ENCODE measurements at places on chromosomes 2 and 18.

DNA sequence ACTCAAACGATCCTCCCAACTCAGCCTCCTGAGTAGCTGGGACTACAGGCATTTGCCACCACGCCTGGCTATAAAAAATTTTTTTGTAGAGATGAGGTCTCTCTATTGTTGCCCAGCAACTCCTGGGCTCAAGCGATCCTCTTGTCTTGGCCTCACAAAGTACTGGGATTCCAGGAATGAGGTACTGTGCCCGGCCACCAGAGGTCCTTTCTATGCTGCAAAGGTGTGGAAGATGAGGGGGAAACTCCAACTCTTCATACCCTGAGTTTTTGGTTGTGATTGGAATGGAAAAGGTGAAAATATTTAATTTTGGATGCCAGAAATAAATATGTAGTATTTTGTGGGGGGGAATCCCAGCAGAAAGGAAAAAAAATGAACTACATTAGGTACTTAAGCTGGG lies 36.0 kb downstream of the MRPL33 start:
- peak; percentile 41 for DNase-seq

GRCh38 chr2:211070547-211070946 lies 514.1 kb downstream of the CPS1 start:
- DNase-seq, result no peak

DNA sequence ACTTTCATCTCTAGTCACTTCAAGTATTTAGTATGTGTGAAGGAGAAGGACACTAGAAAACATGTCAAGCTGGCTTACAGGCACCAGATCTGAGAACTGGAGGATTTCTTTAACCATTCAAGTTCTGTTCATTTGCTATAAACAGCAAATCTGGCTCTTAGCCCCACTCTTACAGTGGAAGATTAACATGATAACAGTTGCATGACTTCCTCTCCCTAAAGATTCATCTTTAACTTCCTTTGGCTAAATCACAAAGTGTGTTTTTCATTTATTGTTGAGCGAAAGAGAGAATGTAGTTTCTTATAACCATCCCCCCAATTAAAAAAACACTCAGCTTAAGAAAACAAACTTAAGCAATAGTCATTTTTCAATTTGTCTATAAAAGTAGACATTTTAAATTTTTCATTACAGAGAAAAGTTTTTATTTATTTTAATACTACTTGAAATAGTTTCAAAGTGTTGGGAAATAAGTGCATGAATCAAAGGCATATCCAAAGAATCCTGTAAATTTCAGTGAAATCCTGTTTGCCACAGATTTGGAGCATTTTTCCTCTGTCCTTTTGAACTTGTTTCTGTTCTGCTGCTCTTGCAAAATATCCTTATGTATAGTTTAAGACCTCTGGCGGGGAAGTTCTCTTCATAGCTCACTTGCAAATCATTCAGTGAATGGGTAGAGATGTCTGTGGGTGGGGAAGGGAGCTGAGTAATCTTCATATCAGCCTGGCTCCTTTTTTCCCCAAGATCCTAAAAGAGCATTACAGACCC lies 241.0 kb upstream of the RBBP8 start:
- peak; percentile 68 for DNase-seq

- DNase-seq, result peak; percentile 28
Measured at GRCh38 chr2:84830095-84830494, 50.8 kb downstream of the TRABD2A start.

- DNase-seq, result no peak
Measured at GRCh38 chr2:241866790-241867645, 2.5 kb upstream of the RTP5 start.

- DNase-seq, result peak; percentile 31
Measured at GRCh38 chr2:215401896-215402379, 33.9 kb downstream of the FN1 start.

DNA sequence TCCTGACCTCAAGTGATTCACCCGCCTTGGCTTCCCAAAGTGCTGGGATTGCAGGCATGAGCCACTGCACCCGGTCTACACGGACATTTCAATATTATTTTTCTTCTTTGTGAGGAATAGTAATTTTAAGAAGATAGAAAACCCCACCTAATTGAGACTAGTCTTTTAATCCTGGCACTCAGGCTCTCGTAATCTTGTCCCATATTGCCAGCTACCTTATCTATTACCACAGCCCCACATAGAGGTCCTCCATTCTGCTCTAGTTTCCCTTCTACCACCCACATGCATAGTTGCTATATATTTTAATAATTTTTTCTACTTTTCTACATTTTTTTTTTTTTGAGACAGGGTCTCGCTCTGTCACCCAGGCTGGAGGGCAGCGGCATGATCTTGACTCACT lies 9.5 kb upstream of the USP14 start:
- no peak for DNase-seq

- no peak for DNase-seq
Measured at GRCh38 chr2:211055438-211055837, 499.0 kb downstream of the CPS1 start.

DNA sequence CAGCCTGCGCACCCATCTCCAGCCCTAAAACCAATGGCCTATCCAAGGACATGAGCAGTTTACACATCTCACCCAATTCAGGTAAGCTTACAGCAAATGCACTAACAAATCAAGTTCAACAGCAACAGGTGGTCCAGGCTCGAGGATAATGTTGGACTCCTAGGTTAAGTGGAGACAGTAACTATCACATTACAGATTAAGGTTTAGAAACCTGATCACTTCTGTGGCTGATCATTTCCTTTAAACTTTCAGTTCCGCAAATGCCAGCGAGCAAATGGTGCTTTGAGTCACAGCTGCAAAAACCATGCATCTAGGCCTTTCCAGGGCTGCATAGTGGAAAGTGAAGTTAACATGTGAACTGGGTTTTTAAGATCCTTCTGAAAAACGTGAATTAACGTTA lies 259.4 kb downstream of the GBX2 start:
- no peak for DNase-seq

- peak; percentile 24 for DNase-seq
Measured at GRCh38 chr2:151410485-151410834, 758 bp downstream of the RIF1 start.

DNA sequence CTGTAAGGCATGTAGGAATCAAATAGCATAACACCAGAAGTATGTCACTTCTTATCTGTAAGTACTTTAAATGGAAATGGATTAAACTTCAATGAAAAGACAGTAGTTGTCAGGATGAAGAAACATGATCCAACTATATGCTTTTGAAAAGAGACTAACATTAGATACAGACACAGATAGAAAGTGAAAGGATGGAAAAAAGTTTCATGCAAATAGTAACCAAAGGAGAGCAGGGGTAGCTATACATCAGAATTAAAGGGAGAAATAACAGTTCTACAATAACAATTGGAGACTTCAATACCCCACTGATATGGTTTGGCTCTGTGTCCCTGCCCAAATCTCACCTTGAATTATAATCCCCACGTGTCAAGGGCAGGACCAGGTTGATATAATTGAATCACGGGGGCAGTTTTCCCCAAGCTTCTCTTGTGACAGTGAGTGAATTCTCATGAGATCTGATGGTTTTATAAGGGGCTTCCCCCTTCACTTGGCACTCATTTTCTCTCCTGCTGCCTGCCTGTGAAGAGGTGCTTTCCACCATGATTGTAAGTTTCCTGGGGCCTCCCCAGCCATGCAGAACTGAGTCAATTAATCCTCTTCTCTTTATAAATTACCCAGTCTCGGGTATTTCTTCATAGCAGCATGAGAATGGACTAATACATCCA lies 205.4 kb upstream of the CDH2 start:
- DNase-seq, result no peak

GRCh38 chr2:215790523-215791421 lies 222.6 kb downstream of the MREG start:
- DNase-seq, result no peak

DNA sequence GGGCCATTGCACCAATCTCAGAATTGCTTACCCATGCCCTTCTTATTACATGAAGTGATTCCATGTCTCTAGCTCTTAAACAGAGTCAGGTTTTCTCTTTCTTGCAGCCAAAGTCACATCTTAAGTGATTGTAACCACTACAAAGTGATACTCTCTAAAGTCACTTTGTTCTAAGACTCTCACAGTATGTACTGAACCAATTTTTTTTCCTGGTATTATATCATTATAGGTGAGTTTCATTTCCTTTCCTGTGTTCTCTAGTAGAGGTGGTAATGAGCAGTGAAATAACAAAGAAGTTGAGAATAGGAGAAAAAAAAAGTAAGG lies 66.3 kb upstream of the DARS1 start:
- no peak for DNase-seq

DNA sequence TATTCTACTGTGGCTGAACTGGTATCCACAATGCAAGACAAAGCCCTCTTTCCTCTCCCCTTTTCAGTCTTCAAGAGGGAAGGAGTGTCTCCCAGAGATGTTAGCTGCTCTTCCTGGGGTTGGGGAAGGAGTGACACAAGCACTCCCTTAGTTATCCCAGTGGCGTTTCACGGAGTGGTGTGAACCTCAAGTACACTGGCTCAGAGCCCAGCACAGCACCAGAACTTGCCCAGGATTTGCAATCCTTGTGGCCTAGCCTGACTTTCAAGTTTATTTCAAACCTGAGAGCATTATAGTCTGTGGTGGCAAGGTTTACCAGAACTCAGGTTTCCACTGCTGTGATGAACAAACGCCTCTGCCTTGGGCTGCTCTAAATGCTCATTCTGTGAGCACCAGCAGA lies 162.5 kb downstream of the CCDC102B start:
- peak; percentile 4 for DNase-seq

- DNase-seq, result no peak
Measured at GRCh38 chr2:118852605-118853128, 5.2 kb upstream of the EN1 start.

DNA sequence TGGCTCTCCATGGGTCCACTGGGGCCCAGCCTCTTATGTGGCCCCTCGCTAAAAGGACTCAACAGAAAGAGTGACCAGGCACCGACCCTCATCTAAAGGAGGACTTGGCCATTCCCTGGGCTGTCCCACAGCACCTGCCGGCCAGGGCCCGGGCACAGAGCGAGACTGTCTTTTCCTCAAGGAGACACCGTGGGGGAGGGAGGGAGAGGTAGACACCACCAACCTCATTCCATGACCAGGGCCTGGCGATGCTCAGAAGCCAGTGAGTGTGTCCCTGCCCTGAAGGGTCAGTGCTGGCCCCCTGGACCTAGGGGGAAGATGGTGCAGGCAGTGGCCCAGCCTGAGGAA lies 39.8 kb upstream of the ALPP start:
- DNase-seq, result no peak

DNA sequence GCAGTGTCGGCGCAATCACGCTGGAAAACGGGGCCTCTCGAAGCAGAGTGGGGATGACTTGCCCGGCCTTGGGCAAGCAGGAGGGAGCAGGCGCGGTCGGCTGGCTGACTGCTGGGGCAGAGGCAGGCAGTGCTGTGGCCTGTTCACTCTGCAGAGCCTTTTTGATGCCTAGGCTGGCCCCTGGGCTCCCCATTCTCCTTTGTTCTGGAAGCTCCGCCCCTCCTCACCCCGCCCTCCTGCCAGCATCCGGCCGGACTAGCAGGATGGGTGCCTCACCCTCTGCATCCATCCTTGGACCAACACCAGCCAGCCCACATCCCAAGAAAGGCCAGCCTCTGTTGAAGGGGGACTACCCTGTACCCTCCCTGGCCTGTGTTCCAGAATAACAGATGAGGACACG lies at the start of gene ASPRV1:
Gene ASPRV1, minus strand, starts transcription at position 136 of the 400 bp plus-strand sequence. CDS start 195 bp downstream, outside the sequence.
- DNase-seq, result no peak

GRCh38 chr18:64116571-64117175 lies 32.2 kb downstream of the LINC00305 start:
- DNase-seq, result no peak

DNA sequence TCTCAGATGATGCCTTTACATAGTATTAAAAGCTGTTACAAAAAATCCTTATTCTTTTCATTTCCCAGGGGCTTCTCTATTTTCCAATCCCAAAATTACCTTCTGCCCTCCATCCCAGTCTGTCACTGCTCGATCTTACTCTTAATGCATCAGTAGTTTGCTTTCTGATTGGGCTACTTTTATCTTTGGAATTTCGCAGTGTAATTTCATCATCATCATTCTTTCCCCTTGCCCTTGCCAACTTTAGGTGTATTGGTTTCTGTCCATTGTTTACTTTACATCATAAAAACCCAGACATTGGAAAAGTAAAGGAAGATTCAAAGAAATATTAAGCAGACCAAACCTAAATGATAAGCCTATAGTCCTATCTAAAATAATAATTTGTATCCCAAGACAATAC lies 457.2 kb downstream of the PIK3C3 start:
- DNase-seq, result no peak

- DNase-seq, result no peak
Measured at GRCh38 chr2:200738590-200738989, 73.1 kb upstream of the BZW1 start.

GRCh38 chr2:142545036-142545435 lies 332.4 kb upstream of the KYNU start:
- no peak for DNase-seq

- no peak for DNase-seq
Measured at GRCh38 chr2:217733461-217733860, 269.3 kb downstream of the TNS1 start.

GRCh38 chr2:187552381-187552780 lies 1.9 kb downstream of the TFPI start:
- no peak for DNase-seq

DNA sequence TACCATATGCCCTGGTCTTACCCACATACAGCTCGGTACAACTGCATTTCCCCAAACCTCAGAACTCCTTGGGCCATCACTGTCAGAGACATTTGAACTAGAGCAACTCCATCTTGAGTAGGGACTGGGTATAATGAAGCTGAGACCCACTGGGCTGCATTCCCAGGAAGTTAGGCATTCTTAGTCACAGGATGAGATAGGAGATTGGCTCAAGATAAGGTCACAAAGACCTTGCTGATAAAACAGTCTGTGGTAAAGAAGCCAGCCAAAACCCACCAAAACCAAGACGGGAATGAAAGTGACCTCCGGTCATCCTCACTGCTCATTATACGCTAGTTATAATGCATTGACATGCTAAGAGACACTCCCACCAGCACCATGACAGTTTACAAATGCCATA lies 131.3 kb downstream of the PIK3C3 start:
- peak; percentile 14 for DNase-seq

DNA sequence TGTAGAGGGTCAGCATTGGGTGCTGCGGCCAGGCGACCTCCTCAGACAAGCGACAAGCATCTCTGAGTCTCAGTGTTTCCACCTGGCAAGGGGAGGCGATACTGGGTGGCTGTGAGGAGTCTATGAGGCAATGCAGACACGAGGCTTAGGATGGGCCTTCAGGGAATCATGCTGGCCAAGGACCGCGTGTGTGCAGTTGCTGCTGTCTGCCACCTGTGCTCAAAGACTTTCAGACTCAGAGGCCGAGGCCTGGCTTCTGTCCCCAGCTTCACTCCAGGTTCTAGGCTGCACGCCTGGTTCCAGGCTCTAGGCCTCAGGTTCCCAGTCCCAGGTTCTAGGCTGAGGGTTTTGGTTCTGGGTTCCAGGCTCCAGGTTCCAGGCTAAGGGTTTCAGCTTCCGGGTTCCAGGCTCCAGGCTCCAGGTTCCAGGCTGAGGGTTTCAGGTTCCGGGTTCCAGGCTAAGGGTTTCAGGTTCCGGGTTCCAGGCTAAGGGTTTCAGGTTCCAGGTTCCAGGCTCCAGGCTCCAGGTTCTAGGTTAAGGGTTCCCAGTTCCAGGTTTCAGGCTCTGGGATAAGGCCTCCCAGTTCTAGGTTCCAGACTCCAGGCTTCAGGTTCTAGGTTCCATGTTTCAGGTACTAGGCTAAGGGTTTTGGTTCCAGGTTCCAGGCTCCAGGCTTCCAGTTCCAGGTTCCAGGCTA lies 14.8 kb downstream of the LRRFIP1 start:
- no peak for DNase-seq
